ENCODE measurements at places on chromosomes 12 and 14. TPM values are rescaled to one million over a fixed set of nuclear protein-coding genes. Genes with fewer than 3 reads are reported as not detected.
A peak's percentile ranks its signal among the peaks of the same experiment; 100 is the strongest.

DNA sequence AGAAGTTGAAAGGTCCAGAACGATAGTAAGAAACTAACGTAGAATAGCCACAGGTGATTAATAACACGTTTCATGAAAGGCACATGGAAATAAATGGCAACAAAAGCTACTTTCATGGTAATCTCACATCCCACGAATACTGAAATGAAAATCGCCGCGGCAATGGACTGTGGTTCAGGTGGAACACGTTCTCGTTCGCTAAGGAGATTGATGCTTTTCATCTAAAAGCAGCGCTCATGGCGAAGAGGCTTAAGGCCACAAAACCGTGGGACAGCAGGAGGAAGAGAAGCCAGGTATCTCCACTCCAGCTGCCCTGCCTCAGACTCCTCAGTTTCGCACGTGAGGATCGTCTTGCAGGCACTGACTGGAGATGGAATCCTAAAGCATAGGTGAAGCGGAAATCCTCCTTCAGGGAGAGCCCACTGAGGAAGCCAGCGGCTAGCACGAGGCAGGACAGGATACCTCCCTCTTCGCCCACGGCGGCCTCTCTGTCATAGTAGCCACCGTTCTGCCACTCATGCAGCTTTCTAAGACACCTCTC lies 696 bp upstream of the GPHN start:
- DNase-seq = no peak

Gene SLCO1C1
- not detected for total RNA-seq

Gene B4GALNT3
- 5.9 TPM for total RNA-seq

DNA sequence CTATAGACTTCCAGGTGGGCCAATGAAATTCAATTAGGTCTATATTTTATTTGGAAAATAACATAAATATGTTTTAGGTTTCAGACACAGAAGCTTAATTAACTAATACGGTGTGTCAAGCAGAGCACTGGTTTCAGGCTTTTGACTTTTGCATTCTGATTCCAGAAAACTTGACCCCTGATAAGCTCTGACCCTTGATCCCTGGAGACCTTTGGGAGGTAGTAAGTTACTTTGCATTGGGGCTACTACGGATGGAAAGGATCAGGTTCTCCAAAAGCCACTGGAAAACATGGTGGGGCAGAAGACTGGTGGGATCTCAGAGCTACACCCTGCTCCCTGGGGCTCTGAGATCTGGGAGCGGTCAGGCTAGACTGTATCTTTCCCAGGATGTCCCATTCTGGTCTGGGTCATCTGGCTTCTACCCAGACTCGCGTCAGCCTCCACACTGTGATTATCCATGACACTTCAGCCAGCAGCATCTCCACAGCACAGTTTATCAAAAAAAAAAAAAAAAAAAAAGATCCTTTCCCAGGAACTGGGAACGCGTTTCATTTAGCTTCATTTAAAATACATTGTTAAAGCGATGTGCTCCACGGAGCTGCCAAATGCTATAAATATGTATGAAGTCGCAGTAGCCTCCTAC lies 17.8 kb upstream of the EMP1 start:
- no peak for DNase-seq

DNA sequence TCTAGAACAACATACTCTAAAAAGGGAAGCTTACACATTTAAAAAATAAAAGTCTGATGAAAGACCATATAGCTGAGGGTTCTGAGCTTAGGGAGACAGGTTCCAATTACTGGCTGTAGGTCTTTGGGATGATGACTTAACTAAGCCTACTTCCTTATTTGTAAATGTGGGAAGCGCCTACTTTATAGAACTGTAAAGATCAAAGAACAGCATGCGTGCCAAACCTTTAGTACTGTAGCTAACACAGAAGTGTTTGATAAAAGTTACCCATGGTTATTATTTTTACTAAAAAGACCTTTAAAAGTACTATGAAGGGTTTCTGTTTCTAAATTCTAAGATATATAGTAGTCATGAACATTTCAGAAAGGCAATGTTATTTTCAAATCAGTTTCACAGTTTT lies 35.7 kb downstream of the STK38L start:
- no peak for DNase-seq

- DNase-seq = no peak
Observed at GRCh38 chr14:94213741-94214140, 39.6 kb downstream of the PPP4R4 start.

DNA sequence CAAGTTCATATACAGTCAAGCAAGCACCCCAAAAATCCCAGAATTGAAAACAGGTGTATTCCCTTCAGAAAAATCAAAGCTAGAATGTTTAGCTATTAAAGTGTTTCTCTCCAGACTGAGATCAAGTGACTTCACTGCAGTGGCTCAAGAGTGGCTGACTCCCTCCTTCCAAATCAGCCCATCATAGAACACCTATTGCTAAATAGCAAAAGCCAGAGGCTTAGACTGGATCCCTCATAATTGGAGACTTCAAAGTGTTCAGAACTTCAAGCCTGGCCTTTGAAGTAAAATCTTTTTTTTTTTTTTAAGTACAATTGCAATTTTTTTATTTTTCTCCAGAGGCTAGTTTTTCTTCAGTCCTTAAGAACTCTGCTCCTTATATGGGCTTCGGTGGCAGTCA lies 50.0 kb upstream of the CERS5 start:
- no peak for DNase-seq

- DNase-seq = no peak
Observed at GRCh38 chr12:113555226-113555625, 83.6 kb upstream of the LHX5 start.

GRCh38 chr12:93015871-93016751 lies 87.0 kb upstream of the EEA1 start:
- DNase-seq = no peak

Gene TAS2R42
- total RNA-seq = not detected

DNA sequence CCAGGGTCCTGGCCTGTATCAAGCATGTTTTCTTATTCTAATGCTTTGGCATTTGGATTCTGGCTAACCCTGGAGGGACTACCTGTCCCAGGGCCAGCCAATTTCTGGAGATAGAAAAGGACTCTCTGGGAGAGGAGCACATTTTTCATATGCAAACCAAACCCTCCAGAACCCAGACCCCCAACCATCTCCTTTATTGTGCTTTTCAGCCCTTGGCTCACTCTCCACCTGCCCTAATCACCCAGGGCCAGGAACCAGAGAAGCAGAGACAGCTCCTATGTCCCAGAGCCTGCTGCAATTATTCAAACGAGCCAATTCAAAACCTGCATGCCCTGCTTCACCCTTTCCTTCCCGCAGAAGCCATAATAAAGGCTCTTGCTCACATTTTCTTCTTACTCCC lies 23.8 kb downstream of the HSPB8 start:
- no peak for DNase-seq

GRCh38 chr12:106086696-106087095 lies 52.1 kb downstream of the NUAK1 start:
- DNase-seq = no peak

GRCh38 chr14:73686901-73687300 lies 27.3 kb downstream of the PNMA1 start:
- no peak for DNase-seq

Gene ACYP1
- total RNA-seq = 19.0 TPM

Gene AEBP2
- 50.3 TPM for total RNA-seq

DNA sequence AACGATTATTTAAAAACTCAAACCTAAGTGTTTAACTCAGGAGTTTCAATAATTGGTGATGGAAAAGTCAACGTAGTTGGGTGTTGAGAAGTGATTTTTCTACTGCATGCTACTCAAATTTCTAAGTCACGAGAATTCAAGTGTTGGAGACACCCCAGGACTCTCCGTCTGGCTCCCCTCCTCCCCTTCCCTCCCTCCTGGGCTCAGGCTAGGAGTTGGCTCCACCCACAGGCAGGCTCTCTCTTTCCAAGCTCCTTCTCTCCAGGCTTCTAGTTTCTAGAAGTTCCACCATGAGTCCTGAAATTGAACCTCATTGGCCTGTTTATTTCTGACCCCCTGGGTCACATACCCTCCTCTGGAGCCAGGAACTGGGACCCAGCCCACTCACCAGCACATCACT lies 73.0 kb downstream of the TMEM132D start:
- no peak for DNase-seq

DNA sequence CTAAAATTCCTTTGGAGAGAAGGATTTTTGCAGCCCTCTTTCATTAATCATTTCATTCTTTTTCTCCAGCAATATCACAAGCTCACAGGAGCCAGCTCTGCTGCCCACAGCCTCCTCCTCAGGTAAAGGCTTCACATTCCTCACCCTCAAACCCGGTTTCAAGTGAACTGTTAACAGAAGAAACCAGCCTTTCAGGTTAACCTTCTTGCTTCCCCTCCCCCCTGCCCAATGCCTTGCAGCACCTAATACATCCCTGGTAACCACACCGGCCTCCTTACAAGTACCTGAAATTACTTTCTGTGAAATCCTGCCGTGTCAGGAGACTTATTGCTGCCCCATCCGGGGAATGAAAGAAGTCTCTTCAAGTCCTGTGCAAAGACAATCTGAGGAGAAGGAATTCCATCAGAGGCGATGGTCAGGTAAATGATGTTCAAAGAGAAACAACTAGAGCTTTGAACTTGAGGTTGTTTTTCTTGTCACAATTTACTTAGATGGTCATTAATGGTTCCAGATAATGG lies 111.2 kb downstream of the MYRFL start:
- peak; percentile 55 for DNase-seq

Gene SP1
- total RNA-seq = 84.6 TPM

- DNase-seq = no peak
Observed at GRCh38 chr12:32497864-32498263, 98.5 kb downstream of the FGD4 start.

GRCh38 chr12:86601550-86602308 lies 345.5 kb upstream of the MGAT4C start:
- DNase-seq = no peak

Gene PUS7L
- 9.2 TPM for total RNA-seq

DNA sequence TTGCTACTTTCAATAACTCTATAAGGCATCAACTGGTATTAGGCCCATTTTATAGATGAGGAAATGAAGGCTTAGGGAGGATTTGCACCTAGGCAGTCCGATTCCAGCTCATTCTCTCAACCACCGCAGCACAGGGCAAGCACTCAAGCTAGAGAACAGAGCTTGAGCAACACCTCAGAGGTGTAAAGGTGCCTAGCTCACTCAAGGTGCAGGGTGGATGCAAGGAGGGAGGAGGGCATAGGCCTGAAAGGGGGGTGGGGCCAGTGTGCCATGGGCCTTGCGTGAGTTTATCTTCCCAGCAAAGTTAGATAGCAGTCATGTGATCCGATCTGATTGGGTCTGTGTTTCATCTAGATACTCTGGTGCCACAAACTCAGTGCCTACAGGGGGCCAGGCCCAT lies 10.2 kb upstream of the EMP1 start:
- DNase-seq = no peak

Gene CARMIL3
- 0.98 TPM for total RNA-seq

Gene TAC3
- total RNA-seq = not detected

DNA sequence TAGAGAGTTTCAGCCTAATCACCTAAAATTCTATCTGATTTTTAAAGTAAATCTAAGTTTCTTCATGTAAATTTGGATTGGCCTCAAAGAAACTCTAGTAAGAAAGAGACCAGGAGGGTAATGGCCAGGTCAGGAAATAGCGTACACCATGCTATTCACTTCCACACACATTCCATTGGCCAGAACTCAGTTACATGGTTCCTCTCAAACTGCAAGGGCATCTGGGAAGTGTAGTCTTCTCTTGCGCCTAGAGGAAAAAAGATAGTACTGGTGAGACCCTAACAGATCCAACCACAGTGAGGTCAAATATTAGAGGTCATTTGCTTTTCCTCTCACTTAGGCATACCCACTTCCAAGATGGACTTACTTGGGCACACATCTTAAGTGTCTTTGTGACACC lies 39.1 kb downstream of the MBIP start:
- no peak for DNase-seq

- DNase-seq = no peak
Observed at GRCh38 chr14:36238666-36239363, 62.3 kb upstream of the PTCSC3 start.

Gene DDN
- total RNA-seq = not detected

DNA sequence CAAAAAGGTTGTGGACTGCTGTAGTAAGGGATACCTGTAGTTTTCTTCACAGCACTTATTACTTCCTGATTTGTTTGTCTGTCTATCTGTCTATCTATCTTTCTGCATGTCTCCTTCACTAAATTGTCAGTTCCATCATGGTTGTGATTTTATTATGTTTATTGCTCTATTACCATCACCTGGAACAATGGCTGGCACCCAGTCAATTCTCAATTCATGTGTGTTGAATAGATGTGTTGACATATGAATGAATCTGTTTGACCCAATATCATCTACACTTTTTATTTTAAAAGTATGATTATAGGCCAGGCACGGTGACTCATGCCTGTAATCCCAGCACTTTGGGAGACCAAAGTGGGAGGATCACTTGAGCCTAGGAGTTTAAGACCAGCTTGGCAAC lies 224.4 kb downstream of the NUBPL start:
- DNase-seq = no peak

DNA sequence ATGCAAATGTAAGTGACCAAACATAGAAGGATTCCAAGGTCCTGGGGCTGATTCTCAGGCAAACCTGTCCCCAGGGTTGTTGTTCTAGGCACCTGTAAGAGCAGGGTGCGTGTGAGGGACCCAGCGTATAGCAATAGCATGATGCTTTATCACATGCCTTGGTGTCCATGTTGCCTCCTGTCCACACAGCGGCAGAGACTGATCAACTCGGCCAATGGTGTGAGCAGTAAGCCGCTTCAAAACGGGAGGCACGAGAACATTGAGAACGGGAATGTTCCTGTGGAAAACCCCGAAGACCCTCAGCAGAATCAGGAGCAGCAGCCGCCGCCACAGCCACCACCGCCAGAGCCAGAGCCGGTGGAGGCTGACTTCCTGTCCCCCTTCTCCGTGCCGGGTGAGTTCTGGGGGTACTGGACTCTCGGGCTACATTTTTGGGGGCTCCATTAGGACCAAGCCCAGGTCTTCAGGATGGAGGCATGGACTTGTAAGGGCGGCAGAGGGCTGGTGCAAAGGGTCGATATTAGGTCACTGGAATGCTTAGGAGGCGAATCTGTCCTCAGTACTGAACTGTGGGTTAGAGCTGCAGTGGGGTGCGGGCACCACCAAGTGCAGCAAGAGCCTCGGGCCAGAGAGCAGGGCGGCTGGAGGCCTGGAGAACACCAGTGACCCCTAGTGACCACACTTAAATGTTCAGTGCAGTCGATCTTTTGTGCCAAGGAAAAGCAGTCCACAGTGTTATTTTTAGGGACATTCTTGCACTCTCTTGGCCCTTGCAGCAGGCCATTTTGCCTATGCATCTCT lies 57.2 kb upstream of the RIN3 start:
- DNase-seq = no peak

GRCh38 chr14:100547633-100548294 lies 39.5 kb downstream of the BEGAIN start:
- DNase-seq = no peak

Gene TMPO
- total RNA-seq = 42.9 TPM

Gene TPPP2
- total RNA-seq = not detected

DNA sequence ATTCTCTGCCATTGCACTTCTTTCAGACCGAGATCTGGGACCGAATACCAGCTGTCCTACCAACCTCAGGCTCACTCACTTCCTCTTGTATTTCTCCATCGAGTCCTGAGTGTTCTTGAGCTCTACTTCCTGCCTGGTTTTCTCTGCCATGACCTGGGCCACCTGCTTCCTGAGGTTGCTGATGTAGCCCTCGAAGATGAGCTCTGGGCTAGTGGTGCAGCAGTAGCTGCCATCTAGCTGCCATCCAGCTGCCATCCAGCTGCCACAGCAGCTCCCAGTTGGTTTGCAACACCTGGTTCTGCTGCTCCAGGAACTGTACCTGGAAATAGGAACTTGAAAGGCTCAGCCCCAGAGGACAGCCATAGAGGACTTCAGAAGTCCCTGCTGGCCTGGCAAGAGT lies 15.0 kb upstream of the KRT73 start:
- DNase-seq = no peak

Gene INHBE
- total RNA-seq = not detected

- no peak for DNase-seq
Observed at GRCh38 chr14:29353513-29353912, 574.1 kb downstream of the PRKD1 start.

Gene CLEC7A
- 14.7 TPM for total RNA-seq

Gene TEX52
- not detected for total RNA-seq
